ENCODE measurements at places on chromosomes 7 and 10. TPM values are rescaled to one million over a fixed set of nuclear protein-coding genes. Genes with fewer than 3 reads are reported as not detected.

DNA sequence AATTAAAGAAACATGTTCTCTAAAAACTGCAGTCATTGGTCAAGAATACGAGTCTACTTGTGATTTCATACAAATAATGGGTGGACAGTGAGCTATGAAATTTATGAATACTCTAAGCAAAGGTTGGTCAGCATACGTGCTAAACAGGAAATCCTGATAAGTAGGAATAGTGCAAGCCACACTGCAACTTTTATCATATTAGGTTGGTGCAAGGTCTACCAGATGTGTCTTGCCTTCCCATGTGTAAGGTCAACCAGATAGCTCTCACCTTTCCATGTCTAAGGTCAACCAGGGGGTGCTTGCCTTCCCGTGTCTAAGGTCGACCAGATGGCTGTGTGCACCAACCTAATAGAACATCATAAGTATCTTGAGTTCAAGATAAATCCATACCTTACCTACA is 2.0 kb upstream of the ITGB1 start:
- no peak for DNase-seq

GRCh38 chr10:101018600-101019439 is 12.1 kb downstream of the PDZD7 start:
- peak; percentile 67 for DNase-seq

GRCh38 chr7:37666026-37666799 is 17.4 kb upstream of the GPR141 start:
- no peak for DNase-seq

GRCh38 chr10:71740069-71740653 is 20.6 kb upstream of the C10orf105 start:
- DNase-seq: no peak

- no peak for DNase-seq
Observed at GRCh38 chr7:34070511-34071323, 165.4 kb downstream of the BMPER start.

- no peak for DNase-seq
Observed at GRCh38 chr10:3062502-3063186, 4.7 kb upstream of the PFKP start.

DNA sequence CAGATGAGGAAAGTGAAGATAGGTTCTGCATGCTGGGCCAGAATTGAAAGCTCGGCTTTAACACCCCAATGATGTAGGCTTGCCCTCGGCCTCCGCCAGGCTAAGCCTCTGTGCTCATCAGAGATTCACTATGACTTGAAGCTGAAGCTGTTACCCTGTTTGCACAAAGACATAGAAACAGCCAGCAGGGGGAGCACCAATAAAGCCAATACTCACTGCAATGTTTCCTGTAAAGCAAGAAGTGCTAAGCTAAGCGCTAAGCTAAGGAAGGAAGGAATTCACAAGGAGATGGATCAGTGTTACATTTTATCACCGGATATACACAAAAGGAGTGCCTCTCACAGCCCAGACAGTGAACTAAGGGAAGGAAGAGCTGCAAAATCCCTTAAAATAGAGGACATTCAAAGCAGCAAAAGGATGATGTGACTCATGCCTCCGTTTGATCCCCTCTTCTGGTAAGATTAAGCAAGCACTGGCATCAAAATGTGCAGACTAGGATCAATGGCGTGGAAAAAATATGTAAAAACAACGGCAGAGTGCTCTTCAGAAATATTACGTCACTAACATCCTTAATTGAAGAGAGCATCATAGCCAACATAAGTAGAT is 153.8 kb downstream of the COBL start:
- peak; percentile 70 for DNase-seq

GRCh38 chr7:123569352-123570010 is 11.9 kb upstream of the NDUFA5 start:
- no peak for DNase-seq

- DNase-seq: no peak
Observed at GRCh38 chr10:111017098-111017497, 59.7 kb upstream of the ADRA2A start.

DNA sequence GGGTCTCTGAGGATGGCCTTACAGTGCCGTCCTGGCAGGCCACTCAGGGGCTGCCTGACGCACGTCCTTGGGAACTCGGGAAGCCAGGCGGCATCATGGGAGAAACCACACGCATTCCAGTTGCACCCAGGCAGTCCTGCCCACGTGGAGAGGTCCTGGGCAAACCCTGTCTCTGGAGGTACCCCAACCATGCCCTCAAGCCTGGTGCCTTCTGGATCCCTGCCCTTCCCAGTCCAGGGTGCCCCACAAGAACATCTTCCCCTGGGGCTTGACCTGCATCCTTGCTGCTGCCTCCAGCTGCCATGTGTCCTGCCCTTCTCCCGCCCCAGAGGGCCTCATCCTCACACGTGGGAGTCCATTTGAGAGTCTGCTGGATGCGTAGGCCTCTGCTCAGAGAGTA is 200.3 kb upstream of the PPP2R2D start:
- peak; percentile 26 for DNase-seq

GRCh38 chr10:51244309-51244708 is 170.0 kb downstream of the PRKG1 start:
- no peak for DNase-seq

GRCh38 chr7:1397491-1398327 is 61.6 kb downstream of the MICALL2 start:
- no peak for DNase-seq

GRCh38 chr7:116524609-116525297 is at the start of gene CAV1:
TSS of gene CAV1 (plus strand) at chr7:116525036. CDS start at chr7:116525063, 27 bp downstream.
- DNase-seq: peak; percentile 73

- DNase-seq: no peak
Observed at GRCh38 chr7:136074843-136075242, 97.7 kb upstream of the MTPN start.

- DNase-seq: no peak
Observed at GRCh38 chr10:71831646-71832552, 19.2 kb downstream of the PSAP start.

- DNase-seq: no peak
Observed at GRCh38 chr7:103648135-103648534, 202.1 kb upstream of the SLC26A5 start.

DNA sequence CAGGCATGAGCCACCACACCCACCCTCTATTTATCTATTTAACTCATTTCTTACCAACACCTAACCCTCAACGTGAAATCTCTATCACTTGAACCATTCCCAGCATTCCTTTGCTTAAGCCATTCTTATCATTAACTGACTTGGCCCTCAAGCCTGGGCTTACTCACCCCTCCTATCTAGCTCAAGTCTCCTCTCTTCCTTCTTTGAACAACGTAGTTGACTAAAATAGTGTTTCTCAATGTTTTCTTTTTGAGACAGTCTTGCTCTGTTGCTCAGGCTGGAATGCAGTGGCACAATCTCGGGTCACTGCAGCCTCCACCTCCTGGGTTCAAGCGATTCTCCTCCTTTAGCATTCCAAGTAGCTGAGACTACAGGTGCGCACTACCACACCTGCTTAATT is 7.0 kb downstream of the ANXA7 start:
- no peak for DNase-seq

DNA sequence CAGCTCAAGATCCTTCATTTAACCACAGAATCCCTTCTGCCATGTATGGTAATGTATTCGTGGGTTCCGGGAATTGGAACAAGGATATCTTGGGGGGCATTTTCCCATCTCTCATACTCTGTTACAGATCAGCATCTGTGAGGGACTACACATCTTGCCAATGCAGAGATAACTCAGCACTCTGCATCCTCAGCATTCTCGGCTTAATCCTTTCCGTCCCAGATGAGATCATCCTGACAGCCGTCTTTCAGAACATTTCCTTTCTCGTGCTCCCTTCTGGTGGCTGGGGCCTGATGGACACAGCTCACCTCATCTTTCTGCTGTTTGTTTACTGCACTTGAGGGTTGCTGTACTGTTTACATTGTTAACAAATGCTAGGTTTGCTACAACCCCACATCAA is 25.3 kb downstream of the FKBP6 start:
- DNase-seq: no peak

GRCh38 chr10:69861251-69862240 is 59.8 kb downstream of the COL13A1 start:
- DNase-seq: no peak

DNA sequence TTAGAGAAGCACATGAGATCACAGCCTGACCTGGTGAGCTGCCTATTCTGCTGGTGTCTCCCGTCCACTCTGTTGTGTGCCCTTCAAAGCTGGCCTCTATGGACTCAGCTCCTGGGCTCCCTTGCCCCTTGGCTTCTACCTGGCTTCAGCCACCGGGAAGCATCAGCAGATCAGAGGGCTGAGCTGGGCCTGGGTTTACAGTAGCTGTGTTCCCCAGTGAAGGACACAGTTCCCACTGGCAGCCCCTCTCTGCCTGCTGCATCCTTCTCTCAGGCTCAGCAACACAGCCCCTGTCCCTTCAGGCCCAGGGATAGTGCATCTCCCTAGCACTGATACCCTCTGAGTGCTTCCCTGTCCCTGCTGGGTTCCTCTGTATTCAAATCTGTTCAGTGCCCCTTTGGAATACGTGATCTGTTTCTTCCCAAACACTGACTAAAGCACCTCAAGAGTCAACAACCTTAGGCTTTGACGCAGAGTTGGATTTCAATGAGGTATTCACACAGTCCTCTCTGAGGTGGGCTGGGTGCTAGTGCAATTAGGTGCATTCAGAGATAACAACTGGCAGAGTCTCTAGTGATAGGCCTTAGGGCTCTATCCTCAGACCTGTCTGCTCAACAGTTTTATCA is 109.8 kb downstream of the GRID1 start:
- DNase-seq: peak; percentile 21

GRCh38 chr10:34912771-34913170 is 97.7 kb upstream of the PARD3 start:
- DNase-seq: no peak

GRCh38 chr10:104123397-104123796 is 1.4 kb downstream of the SFR1 start:
- no peak for DNase-seq

DNA sequence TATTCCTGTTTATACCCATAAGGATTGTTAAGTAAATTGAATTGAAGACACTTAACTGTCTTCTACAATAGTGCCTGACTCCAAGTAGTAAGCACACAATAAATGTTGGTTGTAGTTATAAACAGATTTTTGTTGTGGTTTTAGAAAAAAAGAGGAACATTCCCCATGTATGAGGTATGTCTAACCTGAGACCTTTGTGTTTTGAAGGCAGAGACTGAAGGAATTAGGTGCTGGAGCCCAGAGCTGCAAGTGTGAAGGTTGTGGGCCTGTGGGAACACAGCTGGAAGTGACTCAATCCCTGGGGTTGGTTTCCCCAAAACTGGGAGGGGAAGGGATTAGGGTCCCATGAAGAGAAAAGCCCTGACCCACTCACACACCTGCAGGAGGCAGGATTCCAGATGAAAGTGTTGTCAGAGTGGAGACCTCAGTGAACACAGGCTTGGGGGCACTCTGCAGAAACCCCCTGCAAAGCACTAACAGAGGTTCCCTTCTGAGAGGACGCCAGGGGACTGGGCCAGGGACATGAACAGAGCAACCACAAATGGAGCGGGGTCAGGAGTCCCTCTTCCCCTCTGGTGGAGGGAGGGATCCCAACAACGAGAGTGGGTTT is 265.1 kb upstream of the KLF14 start:
- DNase-seq: no peak

DNA sequence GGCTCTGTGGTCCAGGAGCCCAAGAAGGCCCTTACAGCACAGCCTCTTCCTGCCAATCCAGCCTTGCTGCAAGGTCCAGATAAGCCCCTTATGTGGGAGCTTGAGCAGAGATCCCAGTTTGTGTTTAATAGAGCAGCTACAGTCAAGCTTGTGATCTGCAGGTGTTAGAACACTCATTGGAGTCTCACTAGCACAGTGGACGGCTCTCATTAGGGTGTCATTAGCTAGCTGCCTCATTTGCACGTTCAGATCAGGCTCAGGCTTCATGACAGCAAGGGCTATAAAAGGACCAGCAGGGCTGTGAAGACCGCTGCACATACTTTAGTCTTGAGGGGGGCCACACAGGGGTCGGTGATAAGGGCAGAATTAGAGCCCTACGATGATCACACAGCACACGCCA is 443.2 kb downstream of the RPS24 start:
- DNase-seq: no peak

- DNase-seq: no peak
Observed at GRCh38 chr7:82257118-82257695, 186.4 kb downstream of the CACNA2D1 start.

The EXOC4 gene
- total RNA-seq: 23.1 TPM

The NPTX2 gene
- total RNA-seq: 0.38 TPM

The UTF1 gene
- not detected for total RNA-seq

The CD36 gene
- 16.3 TPM for total RNA-seq

The ZNF679 gene
- not detected for total RNA-seq

The ACTR3C gene
- 27.6 TPM for total RNA-seq

The LBX1 gene
- not detected for total RNA-seq

The CAV1 gene
- 9.3 TPM for total RNA-seq

The TMEM270 gene
- total RNA-seq: not detected

The CNTNAP2 gene
- total RNA-seq: 2.0 TPM

All from left lobe of liver (tissue), 2 donors.